MCF 10A (cell line): ENCODE measurements at places on chromosomes 1 and 21.

GRCh38 chr1:153849487-153850185 lies 73.1 kb downstream of the GATAD2B start:
- no peak overlapping the region for H3K4me3 ChIP-seq
- peak overlapping the region; percentile 27 for H3K27ac ChIP-seq
- DNase-seq = no peak
- no peaks in the 10 kb centered on the region for H3K4me1 ChIP-seq

DNA sequence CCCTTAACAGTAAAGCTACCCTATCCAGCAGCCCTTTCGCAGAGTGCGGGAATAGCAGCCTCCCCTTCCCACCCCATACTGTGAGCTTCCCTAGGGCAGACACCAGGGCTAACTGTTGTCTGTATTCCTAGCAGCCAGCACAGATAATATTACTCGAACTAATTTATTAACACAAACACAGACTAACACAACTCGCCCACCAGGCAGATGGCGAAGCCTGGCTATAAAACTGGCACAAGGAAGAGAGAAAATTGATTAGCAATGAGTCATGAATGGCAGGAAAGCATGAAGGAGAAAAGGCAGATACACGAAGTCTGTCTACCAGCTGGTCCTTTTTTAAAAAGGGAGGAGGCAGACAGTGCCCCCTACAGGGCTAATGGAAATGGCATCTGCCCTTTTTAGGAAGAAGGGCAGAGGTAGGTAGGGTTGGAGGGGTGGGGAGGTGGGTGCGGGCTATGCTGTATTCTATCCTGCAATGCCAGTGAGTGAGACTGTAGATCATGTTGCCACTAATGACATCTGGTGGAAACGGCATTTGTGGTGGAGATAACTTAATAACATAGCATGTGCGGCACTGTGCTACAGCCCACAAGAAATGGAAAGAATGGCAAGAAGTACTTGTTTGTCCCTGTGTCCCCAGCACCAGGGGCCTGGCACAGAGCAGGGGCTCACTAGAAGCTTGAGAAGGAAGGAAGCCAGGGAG lies 30.6 kb upstream of the CTPS1 start:
- DNase-seq = peak; percentile 81
- peaks cover 18% of the 10 kb centered on the region for H3K36me3 ChIP-seq
- no peaks in the 10 kb centered on the region for H3K27me3 ChIP-seq
- no peak overlapping the region for H3K4me3 ChIP-seq

GRCh38 chr21:25459365-25459764 lies 147.9 kb downstream of the MRPL39 start:
- H3K4me3 ChIP-seq = no peak overlapping the region
- no peak overlapping the region for H3K27ac ChIP-seq
- H3K36me3 ChIP-seq = no peaks in the 10 kb centered on the region
- no peaks in the 10 kb centered on the region for H3K27me3 ChIP-seq

- peaks cover 9% of the 10 kb centered on the region for H3K27me3 ChIP-seq
- H3K27ac ChIP-seq = no peak overlapping the region
- peaks cover 28% of the 10 kb centered on the region for H3K4me1 ChIP-seq
- no peak for DNase-seq
- H3K4me3 ChIP-seq = no peak overlapping the region
These were observed 5.1 kb upstream of the TFAP2E start for GRCh38 chr1:35567947-35568558.

- H3K4me1 ChIP-seq = peaks cover 12% of the 10 kb centered on the region
- DNase-seq = no peak
- H3K4me3 ChIP-seq = no peak overlapping the region
- no peaks in the 10 kb centered on the region for H3K27me3 ChIP-seq
- H3K36me3 ChIP-seq = no peaks in the 10 kb centered on the region
These were observed 72.3 kb downstream of the RGL1 start for GRCh38 chr1:183877053-183877720.

GRCh38 chr1:99139876-99140275 lies 124.4 kb upstream of the PLPPR4 start:
- no peaks in the 10 kb centered on the region for H3K4me1 ChIP-seq
- no peak overlapping the region for H3K27ac ChIP-seq
- H3K4me3 ChIP-seq = no peak overlapping the region
- DNase-seq = peak; percentile 26

DNA sequence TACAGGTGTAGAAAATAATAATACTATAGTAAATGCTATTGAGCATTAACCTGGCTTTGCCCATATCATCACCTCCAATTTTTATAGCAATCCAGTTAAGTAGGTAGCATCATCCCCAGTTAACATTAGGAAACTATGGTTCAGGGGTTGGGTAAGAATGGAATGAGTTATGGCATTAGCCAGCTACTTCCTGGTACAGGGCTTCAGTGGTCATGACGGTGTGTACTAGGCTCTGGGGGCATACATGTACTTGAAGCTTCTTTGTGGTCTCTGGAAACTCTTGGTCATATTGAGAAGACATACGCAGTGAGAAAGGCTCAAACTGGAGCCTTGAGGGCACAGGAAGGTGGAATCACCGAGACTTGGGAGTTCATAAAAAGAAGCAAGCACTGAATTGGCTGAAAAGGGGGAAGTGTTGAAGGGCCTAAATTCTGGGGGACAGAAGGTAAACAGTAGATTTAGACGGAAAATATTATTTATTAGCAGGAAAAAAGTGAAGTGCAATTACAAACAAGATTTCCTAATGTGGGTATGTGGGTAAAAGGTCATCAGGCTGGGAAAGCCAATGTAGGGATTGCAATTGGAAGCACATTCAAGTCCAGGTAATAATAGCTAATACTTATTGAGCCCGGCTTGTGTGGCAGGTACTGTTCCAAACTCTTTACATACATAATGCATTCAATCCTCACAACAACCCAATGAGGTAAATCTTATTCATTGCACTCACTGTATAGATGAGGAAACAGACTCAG lies 114.2 kb upstream of the ATP1A1 start:
- DNase-seq = no peak
- H3K4me1 ChIP-seq = no peaks in the 10 kb centered on the region
- H3K27ac ChIP-seq = no peak overlapping the region
- no peaks in the 10 kb centered on the region for H3K36me3 ChIP-seq
- H3K27me3 ChIP-seq = no peaks in the 10 kb centered on the region

- peak overlapping the region; percentile 5 for H3K27ac ChIP-seq
- DNase-seq = no peak
- no peak overlapping the region for H3K4me3 ChIP-seq
- peaks cover 46% of the 10 kb centered on the region for H3K36me3 ChIP-seq
- H3K27me3 ChIP-seq = no peaks in the 10 kb centered on the region
- H3K4me1 ChIP-seq = peaks cover 14% of the 10 kb centered on the region
These were observed 45.7 kb downstream of the LRRC8D start for GRCh38 chr1:89866568-89866967.

DNA sequence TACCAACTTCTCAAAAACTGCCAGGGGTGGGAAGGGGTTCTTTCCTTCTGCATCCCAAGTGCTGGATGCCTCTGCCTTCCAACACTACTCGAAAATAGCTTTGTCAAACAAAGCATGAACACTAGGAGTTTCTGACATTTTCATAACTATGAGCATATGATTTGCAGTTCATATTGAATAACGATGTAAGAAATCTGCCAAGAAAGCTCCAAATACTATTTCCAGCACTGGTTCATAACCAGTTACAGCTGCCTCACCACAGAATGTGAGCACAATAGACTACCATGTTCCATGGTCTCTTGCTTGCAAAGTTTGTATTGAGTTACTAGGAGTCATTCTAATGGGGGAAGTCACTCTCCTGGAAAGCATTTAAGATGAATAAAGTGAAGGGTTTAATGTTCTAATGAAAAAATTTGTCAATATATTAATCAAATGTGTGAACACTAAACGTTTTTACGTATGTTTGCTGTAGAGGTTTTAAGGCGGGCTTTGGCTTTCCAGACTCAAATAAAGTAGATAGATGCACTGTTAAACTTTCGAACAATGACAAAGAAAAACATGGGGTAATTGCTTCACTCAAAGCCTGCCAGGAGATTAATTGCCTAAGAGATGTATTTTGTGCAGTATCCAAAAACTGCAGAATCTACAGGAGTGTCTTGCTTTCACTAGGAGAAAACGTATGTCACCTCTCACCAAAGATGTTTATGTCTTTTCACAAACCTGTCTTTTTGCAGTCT lies 78.6 kb upstream of the UBE2U start:
- H3K36me3 ChIP-seq = peaks cover 5% of the 10 kb centered on the region
- H3K4me3 ChIP-seq = no peak overlapping the region
- no peaks in the 10 kb centered on the region for H3K27me3 ChIP-seq
- peaks cover 4% of the 10 kb centered on the region for H3K4me1 ChIP-seq
- no peak for DNase-seq

DNA sequence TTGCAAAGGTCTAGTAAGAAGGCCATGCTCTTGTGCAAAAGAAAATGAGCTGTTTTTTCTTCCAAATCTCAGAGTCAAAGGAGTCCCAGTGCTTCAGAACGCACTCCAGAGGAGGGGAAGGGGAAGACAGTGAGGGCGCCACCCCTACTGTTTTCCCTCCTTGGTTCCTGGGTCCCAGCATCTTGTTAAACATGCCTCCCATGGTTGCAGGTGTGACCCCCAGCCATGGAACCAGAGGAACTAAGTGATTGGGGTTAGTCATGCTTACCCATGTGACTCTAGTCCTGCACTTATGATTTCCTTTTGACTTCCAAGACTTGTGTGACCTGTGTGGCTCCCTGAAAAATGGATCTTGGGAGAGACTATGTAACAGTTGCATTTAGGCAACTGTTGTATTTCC lies 6.1 kb upstream of the AKR7A3 start:
- no peaks in the 10 kb centered on the region for H3K4me1 ChIP-seq
- no peaks in the 10 kb centered on the region for H3K27me3 ChIP-seq
- H3K4me3 ChIP-seq = no peak overlapping the region
- DNase-seq = no peak
- H3K27ac ChIP-seq = no peak overlapping the region
- no peaks in the 10 kb centered on the region for H3K36me3 ChIP-seq

DNA sequence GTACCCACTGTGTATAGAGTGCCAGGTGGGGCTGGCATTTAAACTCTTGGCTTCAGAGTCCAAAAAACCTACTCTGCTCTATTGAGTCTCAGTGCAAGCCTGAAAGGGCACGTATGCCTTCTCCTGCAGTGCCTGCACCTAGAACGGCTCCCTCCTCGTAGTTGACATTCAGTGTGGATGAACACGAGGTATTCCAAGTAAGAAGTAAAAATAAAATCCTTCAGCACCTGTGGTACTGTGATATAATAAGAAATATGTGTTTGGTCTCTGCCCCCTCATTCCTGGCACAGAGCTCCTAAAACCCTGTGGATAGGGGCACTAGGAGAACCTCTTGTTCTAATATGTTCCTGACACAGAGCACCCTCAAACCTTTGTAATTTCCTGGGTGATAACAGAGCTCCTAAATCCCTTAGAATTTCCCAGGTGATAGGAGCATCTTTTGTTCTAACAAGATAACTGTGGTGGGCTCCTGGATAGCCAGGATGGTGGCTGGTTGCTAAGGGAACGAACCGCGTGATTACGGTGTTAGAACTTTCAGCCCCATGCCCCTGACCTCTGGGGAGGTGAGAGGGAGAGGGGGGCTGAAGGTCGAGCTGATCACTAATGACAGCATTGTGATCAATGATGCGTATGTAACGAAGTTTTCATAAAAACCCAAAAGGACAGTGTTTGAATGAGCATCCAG lies 16.8 kb downstream of the UCK2 start:
- no peak overlapping the region for H3K4me3 ChIP-seq
- no peaks in the 10 kb centered on the region for H3K27me3 ChIP-seq

GRCh38 chr1:98417820-98418219 lies 243.7 kb upstream of the SNX7 start:
- no peak overlapping the region for H3K4me3 ChIP-seq
- H3K27me3 ChIP-seq = no peaks in the 10 kb centered on the region
- no peaks in the 10 kb centered on the region for H3K36me3 ChIP-seq
- H3K27ac ChIP-seq = no peak overlapping the region
- DNase-seq = no peak
- no peaks in the 10 kb centered on the region for H3K4me1 ChIP-seq

DNA sequence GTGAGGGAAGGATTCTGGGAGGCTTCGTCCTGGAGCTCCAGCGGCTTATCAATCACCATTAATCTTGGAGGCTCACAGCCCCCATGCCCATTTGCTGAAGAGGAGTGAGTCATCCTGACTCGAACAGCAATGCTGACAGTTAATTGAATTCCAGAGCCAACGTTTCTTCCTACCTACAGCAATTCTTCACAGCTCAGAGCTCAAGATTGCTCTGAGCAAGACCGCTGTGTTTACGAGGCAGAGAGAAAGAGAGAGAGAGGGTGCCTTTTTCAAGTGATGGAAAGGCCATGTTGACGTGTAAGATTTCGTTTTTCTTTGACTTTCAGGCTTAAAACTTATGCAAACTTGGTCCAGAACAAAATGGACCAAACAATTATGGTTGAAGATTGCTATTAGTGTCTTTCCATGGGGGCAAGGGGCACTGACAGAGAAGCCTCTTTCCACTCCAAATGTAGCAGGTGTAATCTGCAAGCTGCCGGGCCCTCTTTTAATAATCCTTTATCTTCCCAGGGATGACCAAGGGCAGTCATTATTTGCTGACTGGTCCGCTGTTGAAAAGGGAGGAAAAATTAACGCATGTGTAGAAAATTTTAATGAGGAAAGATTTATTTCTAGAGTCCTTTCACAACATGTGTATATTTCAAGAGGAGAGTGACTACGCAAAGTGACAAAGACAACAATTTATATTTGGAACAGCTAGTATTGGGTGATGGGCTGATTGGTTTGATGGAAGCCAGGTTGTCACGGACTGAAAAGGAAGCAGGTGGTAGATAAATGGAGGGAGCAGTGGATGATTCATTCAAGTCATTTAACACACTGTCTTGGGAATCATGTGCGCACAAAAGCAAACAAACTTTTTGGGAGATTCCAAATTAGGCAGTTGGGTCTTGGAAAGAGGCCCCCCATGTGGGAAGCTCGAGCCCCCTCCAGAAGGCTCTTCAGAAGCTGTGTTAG lies 136.1 kb upstream of the IRF2BP2 start:
- no peaks in the 10 kb centered on the region for H3K36me3 ChIP-seq
- no peak for DNase-seq
- no peak overlapping the region for H3K27ac ChIP-seq
- H3K27me3 ChIP-seq = no peaks in the 10 kb centered on the region
- H3K4me3 ChIP-seq = no peak overlapping the region

DNA sequence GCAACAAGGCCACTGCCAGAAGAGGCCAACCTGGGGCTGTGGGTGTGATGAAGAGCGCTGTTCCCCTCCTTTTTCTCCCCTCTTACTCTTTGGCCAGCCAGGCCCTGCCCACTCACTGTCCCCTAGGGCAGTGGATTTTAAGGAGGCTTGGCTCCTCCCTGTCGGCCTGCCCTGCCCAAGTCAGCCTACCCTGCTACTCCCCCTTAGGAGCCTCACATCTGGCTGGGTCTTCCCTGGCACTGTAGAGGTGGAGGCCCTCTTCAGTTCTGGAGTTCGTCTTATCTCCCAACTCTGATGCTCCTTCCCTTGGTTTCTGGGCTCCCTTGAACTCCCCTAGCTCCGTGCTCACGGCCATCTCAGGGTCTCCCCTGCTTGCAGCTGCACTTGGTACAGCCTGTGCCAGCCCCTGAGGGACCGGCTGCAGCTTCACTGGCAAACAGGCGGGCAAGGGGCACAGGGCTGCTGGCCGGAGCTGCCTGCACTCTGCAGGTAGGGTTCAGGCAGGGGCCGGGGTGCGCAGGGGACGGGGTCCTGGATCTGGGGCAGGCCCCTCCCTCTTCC lies 4.0 kb downstream of the AMPD2 start:
- no peak for DNase-seq
- H3K4me3 ChIP-seq = no peak overlapping the region
- no peaks in the 10 kb centered on the region for H3K27me3 ChIP-seq
- H3K4me1 ChIP-seq = peaks cover 22% of the 10 kb centered on the region
- peaks cover 12% of the 10 kb centered on the region for H3K36me3 ChIP-seq
